ENCODE measurements at places on chromosomes 13 and 19. TPM values are rescaled to one million over a fixed set of nuclear protein-coding genes. Genes with fewer than 3 reads are reported as not detected.

- DNase-seq: no peak
These were observed 1438.6 kb downstream of the UQCRFS1 start for GRCh38 chr19:27774337-27774736.

DNA sequence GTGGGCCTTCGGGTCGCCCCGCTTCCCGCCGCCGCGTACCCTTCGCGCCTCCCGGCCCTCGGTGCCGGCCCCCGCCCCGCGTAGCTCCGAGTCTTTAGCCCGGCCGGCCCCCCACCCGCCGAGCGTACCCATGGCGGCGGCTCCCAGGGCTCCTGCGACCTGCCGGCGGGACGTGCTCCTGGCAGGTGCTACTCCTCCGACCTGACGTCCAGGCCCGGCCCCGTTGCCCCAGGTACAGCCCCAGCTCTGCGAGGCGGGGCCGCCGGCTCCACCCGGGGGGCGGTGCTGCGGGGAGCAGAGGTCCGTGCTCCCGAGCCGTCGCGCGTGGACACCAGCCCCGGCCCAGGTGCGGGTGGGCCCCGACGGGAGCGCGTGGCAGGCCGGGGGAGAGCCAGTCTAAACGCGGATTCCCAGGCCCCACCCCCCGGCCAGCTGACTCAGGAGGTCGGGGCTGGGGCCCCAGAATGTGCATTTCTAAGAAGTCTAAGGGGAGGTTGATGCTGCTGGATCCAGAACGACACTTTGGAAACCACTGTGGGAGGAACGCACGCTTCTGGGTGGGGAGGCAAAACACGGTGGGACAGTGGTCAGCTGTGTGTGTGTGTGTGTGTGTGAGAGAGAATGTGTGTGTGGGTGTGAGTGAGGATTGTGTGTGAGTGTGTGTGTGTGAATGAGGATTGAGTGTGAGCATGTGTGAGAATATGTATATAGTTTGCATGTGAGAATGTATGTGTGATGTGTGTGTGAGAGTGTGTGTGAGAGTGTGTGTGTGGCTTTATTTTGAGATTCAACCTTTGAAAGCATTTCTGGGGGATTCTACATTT is at the start of gene SLC15A1:
TSS of gene SLC15A1 (minus strand) at position 206 of the 824 bp plus-strand sequence. CDS start at position 132, 74 bp downstream.
- no peak for DNase-seq

DNA sequence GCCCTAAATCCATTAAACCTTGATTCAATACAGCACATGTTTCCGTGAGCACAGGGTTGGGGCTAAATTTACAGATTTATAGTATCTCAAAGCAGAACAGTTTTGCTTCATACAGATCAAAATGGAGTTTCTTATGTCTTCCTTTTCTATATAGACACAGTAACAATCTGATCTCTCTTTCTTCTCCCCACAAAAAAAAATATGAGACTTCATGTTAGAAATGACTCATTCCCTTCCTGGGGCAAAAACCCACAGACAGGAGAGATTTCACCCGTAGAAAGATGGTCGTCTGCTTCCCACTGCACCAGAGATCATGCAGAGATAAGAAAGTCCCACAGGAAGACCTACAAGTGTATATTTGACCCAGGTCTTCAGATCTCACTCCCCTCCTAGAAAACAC is 7.7 kb upstream of the ZNF611 start:
- no peak for DNase-seq

- DNase-seq: no peak
These were observed 15.5 kb downstream of the BTBD2 start for GRCh38 chr19:1999856-2000515.

DNA sequence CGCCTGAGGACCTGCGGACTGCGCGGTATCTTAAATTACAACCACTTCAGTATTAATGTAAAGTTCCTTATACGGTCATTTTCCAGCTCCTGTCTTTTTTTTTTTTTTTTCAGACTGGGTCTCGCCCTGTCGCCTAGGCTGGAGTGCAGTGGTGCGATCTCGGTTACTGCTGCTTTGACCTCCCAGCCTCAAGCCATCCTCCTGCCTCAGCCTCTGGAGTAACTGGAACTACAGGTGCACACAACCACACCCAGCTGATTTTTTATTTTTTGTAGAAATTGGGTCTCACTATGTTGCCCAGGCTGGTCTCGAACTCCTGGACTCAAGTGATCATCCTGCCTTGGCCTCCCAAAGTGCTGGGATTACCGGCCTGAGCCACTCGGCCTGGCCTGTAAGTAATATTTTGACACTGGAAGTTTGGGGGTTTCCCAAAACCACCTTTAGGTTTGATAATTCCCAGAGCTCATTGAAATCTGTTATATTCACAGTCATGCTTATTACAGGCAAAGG is 406 bp upstream of the EID2B start:
- DNase-seq: no peak

DNA sequence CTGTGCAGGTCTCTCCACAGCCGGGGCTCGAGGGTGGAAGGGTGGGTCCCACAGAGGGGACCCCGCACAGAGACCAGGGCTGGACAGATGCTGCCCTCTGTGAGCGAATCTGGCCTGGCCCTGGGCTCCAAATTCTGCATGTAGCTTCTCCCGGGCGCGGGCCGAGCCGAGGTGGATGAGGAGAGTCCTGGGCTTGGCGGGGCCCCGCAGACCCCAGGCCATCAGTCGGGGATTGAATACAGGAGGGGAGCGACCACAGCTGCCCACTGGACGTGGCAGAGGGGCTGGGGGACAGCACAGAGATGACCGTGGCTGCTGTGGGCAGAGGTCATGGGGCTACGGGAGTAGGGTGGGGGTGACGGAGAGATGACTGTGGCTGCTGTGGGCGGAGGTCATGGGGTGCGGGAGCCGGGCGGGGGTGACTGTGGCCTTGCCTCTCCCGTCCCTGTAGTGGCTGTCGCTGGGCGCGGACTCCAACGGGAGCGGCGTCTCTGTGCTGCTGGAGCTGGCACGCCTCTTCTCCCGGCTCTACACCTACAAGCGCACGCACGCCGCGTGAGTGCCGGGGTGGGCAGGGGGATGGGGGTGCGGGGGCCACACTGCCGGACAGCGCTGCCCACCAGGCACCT is 15.5 kb downstream of the NCLN start:
- DNase-seq: no peak

The GPR12 gene
- polyA plus RNA-seq: 0.02 TPM

The PRSS57 gene
- 1.1 TPM for polyA plus RNA-seq

The CNFN gene
- 32.7 TPM for polyA plus RNA-seq

Measured in thymus (tissue), 14 donors.